ENCODE measurements at places on chromosomes 4 and X.

- H3K4me1 ChIP-seq = no peaks in the 10 kb centered on the region
- H3K4me3 ChIP-seq = no peak overlapping the region
- H3K36me3 ChIP-seq = no peaks in the 10 kb centered on the region
- H3K27me3 ChIP-seq = no peaks in the 10 kb centered on the region
- DNase-seq = no peak
- no peak overlapping the region for H3K27ac ChIP-seq
Observed at GRCh38 chrX:21905313-21905712, 35.2 kb upstream of the SMS start.

- peaks cover 4% of the 10 kb centered on the region for H3K4me1 ChIP-seq
- no peaks in the 10 kb centered on the region for H3K27me3 ChIP-seq
- DNase-seq = no peak
- H3K27ac ChIP-seq = no peak overlapping the region
Observed at GRCh38 chr4:11503166-11503565, 74.5 kb upstream of the HS3ST1 start.

GRCh38 chr4:104501290-104501689 lies 6.6 kb upstream of the CXXC4 start:
- H3K4me1 ChIP-seq = no peaks in the 10 kb centered on the region
- no peaks in the 10 kb centered on the region for H3K36me3 ChIP-seq
- peaks cover 16% of the 10 kb centered on the region for H3K27me3 ChIP-seq
- H3K4me3 ChIP-seq = no peak overlapping the region

- DNase-seq = no peak
- no peaks in the 10 kb centered on the region for H3K4me1 ChIP-seq
- no peak overlapping the region for H3K27ac ChIP-seq
- peaks cover 21% of the 10 kb centered on the region for H3K36me3 ChIP-seq
- no peak overlapping the region for H3K4me3 ChIP-seq
- no peaks in the 10 kb centered on the region for H3K27me3 ChIP-seq
Observed at GRCh38 chr4:168998596-168998995, 11.5 kb downstream of the CBR4 start.

GRCh38 chr4:52192721-52193135 lies 141.6 kb downstream of the SPATA18 start:
- no peaks in the 10 kb centered on the region for H3K36me3 ChIP-seq
- no peaks in the 10 kb centered on the region for H3K4me1 ChIP-seq
- DNase-seq = no peak
- H3K27me3 ChIP-seq = peaks cover 2% of the 10 kb centered on the region
- no peak overlapping the region for H3K4me3 ChIP-seq
- no peak overlapping the region for H3K27ac ChIP-seq

DNA sequence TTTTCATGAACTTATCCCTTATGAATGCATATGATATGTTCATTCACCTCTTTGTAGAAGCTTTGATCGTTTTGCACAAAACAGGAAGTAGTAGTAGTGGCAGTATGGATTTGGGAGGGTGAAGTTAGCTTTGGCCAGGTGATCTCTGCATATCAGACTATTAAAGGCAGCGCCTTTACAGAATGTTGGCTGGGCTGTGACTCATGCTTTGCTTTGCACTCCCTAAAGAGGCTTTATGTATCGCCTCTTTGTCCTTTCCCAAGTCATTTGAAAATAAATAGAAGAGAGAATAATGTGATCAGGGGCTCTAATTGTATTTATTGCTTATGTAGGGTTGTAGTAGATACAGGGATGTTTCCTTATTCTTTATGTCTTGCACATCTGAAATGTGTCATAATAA lies 50.4 kb downstream of the SHROOM3 start:
- no peak overlapping the region for H3K27ac ChIP-seq
- no peak for DNase-seq
- peaks cover 7% of the 10 kb centered on the region for H3K27me3 ChIP-seq
- no peaks in the 10 kb centered on the region for H3K4me1 ChIP-seq
- no peaks in the 10 kb centered on the region for H3K36me3 ChIP-seq
- H3K4me3 ChIP-seq = no peak overlapping the region

DNA sequence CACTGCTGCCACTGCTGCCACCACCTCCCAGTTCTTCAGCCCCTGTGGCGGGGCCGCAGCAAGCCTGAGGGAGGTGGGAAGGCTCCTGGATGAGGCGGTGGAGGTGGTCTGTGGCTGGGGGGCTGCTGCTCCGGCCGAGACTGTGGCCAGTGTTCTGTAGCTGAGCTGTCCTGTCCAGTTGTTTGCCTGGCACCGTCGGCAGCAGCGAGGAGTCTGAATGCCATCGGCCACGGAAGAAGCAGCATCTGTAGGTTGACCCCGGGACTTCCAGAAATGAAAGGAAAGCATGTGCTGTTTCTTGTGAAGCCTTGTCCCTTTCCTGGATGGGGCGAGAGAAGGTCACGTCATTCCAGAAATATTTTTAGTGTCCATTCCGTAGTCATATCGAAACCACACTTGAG lies 3.3 kb downstream of the C4orf54 start:
- H3K4me1 ChIP-seq = no peaks in the 10 kb centered on the region
- peaks cover 4% of the 10 kb centered on the region for H3K27me3 ChIP-seq
- no peak for DNase-seq
- no peak overlapping the region for H3K4me3 ChIP-seq

- no peak overlapping the region for H3K4me3 ChIP-seq
- no peak overlapping the region for H3K27ac ChIP-seq
- peaks cover 5% of the 10 kb centered on the region for H3K27me3 ChIP-seq
- no peaks in the 10 kb centered on the region for H3K4me1 ChIP-seq
Observed at GRCh38 chr4:183812567-183812966, 92.5 kb upstream of the STOX2 start.

All from naive thymus-derived CD8-positive, alpha-beta T cell (primary cell).